ENCODE measurements at places on chromosomes 1 and 21.

DNA sequence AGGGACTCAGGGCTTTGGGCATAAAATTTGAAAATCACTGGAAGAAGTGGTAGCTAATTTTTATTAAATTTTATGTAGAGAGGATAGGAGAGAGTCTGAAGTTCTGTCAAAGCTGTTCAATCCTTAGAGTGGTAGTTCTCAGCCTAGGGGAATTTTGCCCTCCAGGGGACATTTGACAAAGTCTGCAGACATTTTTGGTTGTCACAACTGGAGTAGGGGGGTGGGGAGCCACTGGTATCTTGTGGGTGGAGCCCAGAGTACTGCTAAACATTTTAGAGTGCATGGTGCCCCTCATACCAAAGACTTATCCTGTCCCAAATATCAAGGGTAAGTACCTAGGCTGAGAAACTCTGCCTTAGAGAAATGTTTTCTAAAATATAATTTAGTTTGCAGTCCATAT, 30.2 kb downstream of the RASAL2 start:
- DNase-seq: no peak

GRCh38 chr1:182699393-182700350, 15.3 kb upstream of the RGS8 start:
- DNase-seq: no peak

DNA sequence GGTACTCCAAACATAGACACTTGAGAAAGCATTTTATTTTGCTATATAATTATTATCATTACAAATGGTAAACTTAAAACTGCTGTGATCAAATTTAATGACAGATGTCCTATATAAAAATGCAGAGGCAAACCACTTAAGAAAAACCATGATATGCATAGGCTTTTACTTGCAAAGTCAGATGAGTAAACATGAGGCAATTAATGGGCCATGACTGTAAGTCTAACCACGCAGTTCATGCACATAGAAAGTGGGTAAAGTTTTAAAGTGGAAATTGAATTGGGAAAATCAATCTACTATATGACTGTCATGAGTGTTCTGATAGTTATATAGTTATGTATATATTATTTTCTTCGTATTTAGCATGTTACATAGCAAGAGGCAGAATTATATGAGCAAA, 219.2 kb downstream of the PTPRC start:
- DNase-seq: no peak

DNA sequence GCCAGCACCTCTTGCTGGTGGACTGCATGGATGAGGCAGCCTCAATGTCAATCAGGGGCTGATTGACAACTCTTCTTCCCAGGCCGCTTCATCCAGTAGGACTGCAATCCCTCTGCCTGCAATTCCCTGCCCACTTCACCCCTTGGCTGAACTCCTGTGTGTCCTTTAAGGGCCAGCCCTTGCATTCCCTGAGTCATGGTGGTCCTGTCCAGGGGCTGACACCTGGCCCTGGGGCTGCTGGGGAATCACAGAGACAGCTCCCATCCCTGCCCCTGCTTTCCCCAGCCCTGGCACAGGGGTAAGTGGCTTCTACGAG, 4.6 kb upstream of the EPS8L3 start:
- DNase-seq: no peak

DNA sequence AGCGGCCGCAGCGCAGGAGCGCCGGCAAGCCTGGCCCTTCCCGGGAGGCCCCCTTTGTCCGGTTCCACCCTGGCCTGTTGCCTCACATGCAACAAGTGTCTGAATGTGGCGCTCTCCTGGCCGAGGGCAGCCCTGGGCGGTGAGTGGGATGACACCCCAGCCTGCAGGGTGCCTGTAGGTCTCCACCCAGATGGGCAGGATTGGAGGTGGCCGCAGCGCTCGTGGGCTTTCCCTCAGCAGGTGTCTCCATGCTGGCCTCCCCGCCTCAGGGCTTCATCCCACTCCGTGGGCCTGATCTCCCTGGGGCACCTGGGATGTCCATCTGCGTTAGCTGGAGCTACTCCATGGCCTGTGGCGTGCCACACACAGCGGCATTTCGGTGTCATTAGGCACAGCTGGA, 1.5 kb downstream of the MIB2 start:
- no peak for DNase-seq

GRCh38 chr1:67460676-67461500, 30.7 kb upstream of the SERBP1 start:
- no peak for DNase-seq

- no peak for DNase-seq
Observed at GRCh38 chr21:26835027-26835713, 10.0 kb downstream of the ADAMTS1 start.

DNA sequence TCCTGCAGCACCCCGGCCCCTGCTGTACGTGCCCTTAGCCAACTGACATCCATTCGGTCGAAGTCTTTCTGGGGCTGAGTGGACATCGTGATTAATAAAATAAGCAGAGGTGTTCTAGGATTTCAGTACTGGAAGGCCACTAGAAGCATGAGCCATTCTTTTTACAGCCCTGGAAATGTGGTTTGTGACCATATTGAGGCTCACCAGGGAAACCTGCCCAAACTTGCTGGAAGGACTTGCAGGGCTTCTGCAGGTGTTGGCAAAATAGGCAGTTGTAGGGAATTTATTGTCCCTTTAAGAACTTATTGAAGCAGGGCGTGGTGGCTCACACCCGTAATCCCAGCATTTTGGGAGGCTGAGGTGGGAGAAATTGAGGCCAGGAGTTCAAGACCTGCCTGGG, 80.8 kb downstream of the DOP1B start:
- no peak for DNase-seq

DNA sequence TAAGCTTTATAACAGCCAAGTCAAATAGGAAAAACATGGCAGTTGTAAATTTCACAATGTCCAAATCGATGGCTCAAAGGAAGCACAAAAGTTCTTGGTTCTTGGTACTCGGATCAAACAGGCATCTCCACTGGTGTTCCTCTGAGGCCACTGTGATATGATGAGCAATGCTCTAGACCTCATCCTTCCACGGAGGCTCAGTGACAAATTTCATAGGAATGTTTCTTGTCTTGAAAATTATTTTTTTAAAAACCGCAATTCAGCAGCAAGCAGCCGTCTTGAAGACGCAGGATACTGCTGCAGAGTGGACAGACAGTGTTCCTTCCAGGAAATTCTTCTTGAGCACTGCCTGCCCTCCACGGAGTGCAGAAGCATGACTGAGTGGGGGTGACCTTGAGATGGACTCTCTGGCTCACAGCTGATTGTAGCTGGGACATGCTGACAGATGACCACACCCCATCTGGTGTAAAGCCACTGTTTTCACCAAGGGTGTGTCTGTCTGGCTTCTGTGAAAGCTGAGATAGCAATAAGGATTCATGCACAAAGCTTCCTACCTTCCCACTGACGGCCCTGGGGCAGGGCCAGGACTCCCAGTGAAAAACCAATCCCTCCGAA, 61.9 kb downstream of the TIAM1 start:
- no peak for DNase-seq

DNA sequence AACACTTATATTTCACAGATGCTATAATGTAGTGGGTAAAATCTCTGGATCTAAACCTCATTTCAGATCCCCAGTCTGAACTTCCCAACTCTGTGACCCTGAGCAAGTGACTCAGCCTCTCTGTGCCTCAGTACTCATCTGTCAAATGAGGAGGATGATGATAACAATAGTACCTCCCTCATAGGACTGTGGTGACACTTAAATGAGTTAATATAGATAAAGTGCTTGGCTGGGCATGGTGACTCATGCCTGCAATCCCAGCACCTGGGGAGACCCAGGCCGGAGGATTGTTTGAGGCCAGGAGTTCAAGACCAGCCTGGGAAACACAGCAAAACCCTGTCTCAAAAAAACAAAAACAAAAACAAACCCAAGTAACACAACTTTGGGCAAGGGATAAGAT, 4.7 kb upstream of the ECE1 start:
- no peak for DNase-seq

DNA sequence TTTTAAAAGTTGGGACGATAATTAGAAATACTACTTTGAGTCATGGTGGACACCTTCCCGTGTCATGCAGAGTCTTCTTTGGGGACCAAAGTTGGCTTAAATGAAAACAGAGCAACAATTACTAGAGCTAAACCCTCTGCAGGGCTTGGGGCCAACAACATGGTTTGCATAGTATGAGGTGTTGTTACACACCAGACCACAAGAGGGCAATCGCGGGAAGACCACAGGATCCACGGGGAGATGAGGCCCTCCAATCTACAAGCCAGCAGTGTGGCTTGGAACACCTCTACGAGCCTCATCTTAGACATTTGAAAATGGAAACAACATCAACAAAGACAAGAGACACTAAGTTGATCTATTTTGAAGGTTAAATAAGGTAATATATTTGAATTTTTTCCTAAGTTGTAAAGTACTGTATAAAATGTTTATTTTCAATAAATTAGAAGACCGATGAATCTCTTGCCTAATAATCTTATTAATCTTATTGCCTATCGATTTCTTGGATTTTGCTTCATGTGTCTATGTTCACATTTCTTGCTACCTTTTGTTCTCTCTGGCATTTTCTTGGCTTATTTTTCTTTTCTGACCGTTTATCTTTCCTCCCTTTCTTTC, 8.2 kb upstream of the SMCP start:
- no peak for DNase-seq

DNA sequence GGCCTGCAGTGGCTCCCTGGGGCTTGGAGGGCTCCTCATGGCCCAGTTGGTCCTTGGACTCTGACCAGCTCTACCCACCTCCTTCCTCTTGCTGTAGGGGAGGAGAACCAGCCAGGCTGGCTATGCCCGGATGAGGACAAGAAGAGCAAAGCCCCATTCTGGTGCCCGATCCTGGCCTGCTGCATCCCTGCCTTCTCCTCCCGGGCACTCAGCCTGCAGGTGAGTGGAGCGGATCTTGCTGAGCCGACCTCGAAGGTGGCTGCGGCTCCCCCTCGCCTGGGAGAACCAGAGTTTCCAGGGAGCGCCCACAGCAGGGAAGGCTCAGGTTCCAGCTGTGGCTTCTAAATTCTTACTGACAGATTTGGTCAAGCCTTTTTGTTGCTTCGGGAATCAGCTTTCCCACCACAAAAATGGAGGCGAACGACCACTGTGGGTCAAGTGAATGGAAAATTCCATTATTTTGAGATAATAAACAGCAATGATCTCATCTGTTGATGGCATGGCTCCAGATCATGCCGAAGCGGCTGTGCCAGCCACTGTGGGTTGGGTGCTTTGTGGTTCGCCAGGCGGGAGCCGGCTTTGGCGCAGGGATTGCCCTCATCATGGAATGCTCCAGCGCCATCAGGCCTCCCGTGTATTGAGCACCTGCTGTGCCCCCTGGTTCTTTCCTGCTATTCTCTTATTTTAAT, 106.5 kb upstream of the ACTL8 start:
- no peak for DNase-seq

DNA sequence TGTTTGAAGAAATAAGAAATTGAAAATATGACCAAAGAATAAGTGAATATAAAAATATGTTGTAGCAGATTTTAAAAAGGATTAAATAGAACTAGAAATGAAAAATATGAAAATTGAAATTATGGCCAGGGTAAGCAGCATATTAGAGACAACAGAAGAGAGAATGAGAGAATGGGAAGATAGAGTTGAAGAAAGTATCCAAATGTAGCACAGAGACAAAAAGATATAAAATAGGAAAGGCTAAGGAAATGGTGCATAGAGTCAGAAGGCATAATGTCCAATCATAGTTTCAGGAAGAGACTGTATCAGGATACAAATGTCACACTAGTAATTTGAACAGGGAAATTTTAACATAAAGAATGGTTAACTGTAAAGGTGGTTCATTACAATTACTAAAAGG, 29.5 kb downstream of the AZIN2 start:
- DNase-seq: no peak

- no peak for DNase-seq
Observed at GRCh38 chr1:152111515-152111968, 3.7 kb downstream of the TCHH start.

- no peak for DNase-seq
Observed at GRCh38 chr21:37711286-37711829, 204.9 kb downstream of the KCNJ6 start.

GRCh38 chr1:119622311-119623192, 25.5 kb downstream of the ZNF697 start:
- DNase-seq: no peak

DNA sequence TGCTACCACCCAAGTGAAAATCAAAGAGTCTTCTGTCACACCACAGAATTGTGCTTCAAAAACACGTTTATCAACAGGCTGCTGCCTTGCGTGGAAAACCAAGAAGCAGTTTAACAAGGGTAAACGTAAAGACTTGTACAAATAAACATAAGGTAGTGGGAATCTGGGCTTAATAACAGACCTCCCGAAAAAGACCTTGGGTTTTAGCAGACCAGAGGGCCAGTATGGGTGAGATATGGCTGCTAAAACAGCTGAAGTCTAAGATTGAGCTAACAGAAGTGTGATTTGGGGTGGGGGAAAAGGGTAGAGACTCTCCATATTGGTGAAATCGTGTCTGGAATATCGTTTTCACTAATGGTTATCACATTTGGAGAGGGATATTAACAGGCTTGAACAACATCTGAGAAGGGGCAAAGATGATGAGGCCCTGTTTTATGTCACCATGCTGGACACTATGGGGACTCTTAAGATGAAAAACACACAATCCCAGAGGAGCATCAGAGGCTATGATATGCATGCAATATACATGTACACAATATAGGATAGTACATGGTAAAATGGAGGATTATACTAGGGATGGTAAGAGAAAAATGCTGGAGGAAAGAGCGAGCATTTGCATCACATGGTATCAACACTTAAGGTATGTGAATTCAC, 1.4 kb downstream of the MOV10 start:
- DNase-seq: no peak

- DNase-seq: no peak
Observed at GRCh38 chr1:153805886-153806719, 30.9 kb downstream of the SLC27A3 start.

DNA sequence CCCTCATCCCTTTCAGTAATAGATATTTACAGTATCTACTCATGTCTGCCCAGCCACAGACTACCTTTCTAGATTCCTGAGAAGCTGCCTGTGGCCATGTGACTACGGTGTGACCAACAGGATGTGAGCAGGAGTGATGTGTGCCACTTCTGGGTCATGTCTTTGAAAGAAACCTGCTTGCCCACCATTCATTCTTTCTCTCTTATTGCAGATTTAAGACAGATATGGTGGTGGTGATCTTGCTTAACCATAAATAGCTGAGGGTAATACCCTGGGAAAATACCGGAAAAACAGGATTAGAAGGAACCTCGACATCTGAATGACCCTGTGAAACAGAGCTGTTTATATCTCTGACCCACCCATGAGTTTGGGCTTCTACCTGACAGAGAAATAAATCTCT, 41.6 kb upstream of the GUCA2A start:
- no peak for DNase-seq

DNA sequence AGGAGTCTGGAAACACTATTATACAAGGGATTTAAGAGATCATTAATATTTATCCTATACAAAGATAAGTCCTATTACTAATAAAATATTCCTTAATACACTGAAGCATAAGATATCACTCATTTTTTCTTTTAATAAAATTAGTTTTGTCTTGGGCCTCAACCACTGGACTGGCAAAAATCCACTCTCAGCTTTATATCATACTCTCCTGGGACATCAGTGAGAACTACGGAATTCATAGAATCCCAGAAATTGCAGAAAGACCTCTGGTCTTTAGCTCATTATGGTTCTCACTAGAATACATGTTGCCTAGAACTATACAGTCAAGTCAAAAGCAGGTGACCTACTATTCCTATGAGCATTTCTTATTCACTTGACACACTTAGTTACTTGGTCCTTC, 285.0 kb downstream of the LRRC40 start:
- no peak for DNase-seq
